ENCODE measurements at places on chromosomes 4 and X. TPM values are rescaled to one million over a fixed set of nuclear protein-coding genes. Genes with fewer than 3 reads are reported as not detected.
A peak's percentile ranks its signal among the peaks of the same experiment; 100 is the strongest.

GRCh38 chr4:8886612-8887406 lies 15.2 kb upstream of the HMX1 start:
- peak; percentile 54 for DNase-seq

- DNase-seq, result no peak
These were observed 88.2 kb downstream of the ABCB7 start for GRCh38 chrX:75067931-75068330.

GRCh38 chr4:92760433-92760832 lies 456.7 kb downstream of the GRID2 start:
- DNase-seq, result no peak

- DNase-seq, result no peak
These were observed 49.3 kb upstream of the CLCN4 start for GRCh38 chrX:10107483-10107882.

GRCh38 chr4:81519856-81520255 lies 48.1 kb upstream of the RASGEF1B start:
- DNase-seq, result no peak

GRCh38 chr4:148376151-148376550 lies 66.1 kb downstream of the NR3C2 start:
- DNase-seq, result no peak

RPGR gene
- total RNA-seq, result 23.9 TPM

All from Karpas-422 (cell line).